ENCODE measurements at places on chromosomes 13 and 19.

DNA sequence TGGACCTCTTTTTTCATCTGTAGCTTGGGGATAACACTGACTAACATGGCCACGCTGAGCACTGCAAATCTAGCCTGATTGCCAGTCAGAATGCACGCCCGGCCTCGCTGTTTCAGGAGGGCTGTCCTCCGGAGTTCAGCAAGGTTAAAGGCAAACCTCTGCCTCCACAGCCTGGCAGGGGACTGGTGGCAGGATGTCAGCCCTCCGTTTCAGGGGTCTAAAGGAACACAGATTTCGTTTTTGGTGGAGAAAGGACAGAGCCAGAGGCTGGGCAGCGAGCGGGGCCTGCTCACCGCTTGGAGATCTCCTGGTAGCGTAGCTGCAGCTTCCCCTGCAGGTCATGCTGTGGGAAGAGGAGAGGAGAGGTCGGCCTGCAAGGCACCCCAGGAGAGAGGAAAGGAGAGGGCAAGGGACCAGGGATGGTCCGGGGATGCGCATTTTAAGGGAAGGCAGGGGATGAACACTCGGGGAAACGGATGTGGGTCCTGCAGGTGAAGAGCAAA lies 560 bp downstream of the NDUFA7 start:
- DNase-seq = no peak

GRCh38 chr19:49749771-49750170 lies 13.3 kb downstream of the TSKS start:
- no peak for DNase-seq

GRCh38 chr13:84870190-84870589 lies 929.0 kb downstream of the SLITRK6 start:
- DNase-seq = no peak

DNA sequence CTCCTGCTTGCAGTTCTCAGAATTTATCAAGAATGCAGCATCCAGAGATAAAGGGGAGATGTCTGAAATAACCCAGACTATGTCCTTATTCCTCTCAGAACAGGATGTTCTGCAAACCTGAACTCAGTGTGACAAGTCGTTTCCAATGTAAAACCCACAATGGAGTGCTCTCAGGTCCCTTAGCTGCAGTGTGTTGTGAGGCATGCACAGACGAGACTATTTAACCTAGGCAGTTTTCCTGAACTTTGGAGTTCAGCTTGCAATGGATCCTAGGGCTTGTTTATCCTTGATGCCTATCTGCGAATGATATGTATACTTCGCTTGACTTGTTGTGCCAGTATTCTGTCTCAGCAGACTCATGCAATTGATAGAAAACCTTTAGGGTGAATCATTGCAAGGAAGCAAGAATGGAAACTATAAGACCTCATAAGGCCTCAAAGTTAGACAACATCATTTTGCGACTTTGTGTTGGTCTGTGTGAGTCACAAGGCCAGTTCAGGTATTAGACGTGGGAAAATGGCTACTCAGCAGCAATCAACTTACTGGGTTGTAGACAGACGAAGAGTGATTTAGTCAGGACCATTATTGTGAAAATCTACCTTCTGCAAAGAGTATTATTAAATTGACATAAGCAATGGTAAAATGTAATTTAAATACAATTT lies 2439.9 kb upstream of the PCDH20 start:
- no peak for DNase-seq

GRCh38 chr19:5006201-5006600 lies 37.3 kb downstream of the KDM4B start:
- DNase-seq = no peak

DNA sequence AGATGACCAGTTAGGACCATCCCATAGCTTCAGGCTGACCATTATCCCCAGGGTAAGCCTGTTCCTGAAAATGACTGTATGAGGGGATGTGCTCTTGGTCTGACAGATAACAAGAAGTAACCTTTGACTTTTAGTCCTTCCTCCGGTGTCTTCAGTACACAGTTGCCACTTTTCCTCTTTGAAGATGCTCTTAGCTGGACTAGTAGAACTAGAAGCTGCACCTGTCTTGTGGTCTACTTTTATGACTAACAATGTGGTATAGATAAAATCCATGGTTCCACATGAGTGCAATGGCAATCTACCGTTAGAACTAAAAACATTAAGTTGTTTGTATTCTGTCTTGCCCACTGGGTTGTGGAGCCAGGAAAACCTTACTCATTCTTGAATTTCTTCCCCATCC lies 5.9 kb upstream of the RUBCNL start:
- no peak for DNase-seq

DNA sequence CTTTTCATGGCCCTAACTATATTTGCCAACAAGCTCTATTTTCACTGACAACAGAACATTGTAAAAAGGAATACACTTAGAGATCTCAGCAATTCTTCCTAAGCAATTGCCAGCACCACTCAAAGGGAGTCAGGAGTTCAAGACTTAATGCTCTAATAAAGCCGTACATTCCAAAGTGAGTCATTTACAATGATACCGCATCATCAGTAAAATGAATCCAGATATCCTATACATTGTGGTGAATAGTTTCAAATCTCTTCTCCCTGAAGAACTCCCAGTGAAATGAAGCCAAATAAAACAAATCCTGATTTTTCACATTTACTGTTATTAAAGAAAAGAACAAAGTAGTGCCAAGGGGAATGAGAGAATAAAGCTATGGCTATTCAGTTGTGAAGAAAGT lies 2898.7 kb upstream of the PCDH20 start:
- DNase-seq = no peak

GRCh38 chr19:38701455-38702063 lies 42.7 kb downstream of the CAPN12 start:
- no peak for DNase-seq

DNA sequence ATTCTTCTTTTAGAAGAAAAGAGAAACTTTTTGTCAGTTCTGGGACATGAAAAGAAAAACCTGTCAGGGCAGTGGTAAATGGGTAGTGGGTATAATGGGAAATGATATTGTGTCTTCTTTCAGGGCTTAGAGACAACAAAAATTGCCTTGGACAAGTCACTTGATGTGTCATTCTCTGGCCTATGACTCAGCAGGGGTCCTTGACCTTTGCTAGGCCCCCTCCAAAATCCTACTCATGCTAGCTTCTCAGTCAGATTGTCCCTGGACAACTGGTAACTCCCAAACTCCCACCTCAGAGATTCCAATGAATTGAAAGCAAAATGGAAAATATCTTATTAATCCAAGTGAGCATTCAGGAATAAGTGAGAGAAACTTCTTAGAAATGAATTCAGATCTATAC lies 258.8 kb upstream of the SPRY2 start:
- DNase-seq = no peak

DNA sequence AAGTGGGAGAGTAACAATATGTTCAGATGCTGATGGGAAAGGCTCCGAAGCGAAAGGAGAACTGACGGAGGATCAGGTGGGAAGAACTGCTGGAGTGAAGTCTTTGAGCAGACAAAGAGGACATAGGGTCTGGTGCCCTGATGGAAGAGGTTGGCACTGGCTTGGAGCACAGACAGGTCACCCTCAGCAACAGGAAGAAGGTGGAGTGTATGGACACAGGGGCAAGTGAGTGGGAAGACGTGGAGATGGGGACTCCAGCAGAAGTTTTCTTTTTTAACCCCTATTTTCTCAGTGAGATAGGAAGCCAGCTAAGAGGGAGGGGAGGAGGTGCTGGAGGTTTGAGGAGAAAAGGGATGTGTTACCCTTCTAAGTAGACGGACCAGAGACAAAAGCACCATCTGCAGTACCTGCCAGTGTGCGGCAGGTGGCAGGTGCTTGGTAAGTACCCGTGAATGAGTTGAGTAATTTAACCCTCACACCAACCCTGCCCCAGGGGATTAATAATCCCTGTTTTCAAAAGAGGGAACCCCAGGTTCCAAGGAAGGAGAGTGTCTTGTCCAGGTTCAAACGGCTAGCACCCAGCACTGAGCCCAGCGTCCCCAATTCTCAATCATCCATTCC lies 11.2 kb downstream of the HAS1 start:
- DNase-seq = no peak

DNA sequence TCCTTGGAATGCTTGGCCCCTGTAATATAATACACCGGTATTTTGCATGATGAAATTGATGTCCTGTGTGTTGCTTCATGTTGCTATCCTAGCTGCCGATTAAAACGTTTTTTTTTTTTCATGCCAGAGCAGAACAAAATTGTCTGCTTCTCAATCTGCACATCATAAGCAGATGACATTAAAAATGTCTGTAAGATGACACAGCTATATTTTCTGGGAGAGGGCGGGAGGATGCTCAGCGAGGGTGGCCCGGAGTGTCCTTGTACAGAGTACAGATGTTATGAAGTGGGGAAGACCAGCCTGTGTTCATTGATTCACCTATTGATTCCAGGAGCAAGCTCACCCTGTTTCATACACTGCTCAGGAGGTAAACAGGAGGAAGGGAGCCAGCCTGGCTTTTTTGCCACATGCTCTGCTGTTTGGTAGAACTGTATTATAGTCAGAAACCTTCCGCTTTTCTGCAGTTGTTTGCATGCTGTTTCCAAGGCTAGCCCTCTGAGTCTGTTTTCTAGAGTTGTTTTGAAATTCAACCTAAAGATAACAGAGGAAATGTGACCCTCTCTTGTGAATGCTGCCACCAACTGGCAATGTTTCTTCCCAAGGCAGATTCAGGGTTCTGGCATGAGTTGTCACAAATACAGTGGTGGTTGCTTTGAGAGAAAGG lies 4.7 kb upstream of the IRS2 start:
- no peak for DNase-seq
